Stimulated activated CD8-positive, alpha-beta memory T cell treated with anti-CD3 and anti-CD28 coated beads, Interleukin-7, amount 100 ng/mL, for 1 hour (primary cell): ENCODE measurements at places on chromosomes 4 and X.

DNA sequence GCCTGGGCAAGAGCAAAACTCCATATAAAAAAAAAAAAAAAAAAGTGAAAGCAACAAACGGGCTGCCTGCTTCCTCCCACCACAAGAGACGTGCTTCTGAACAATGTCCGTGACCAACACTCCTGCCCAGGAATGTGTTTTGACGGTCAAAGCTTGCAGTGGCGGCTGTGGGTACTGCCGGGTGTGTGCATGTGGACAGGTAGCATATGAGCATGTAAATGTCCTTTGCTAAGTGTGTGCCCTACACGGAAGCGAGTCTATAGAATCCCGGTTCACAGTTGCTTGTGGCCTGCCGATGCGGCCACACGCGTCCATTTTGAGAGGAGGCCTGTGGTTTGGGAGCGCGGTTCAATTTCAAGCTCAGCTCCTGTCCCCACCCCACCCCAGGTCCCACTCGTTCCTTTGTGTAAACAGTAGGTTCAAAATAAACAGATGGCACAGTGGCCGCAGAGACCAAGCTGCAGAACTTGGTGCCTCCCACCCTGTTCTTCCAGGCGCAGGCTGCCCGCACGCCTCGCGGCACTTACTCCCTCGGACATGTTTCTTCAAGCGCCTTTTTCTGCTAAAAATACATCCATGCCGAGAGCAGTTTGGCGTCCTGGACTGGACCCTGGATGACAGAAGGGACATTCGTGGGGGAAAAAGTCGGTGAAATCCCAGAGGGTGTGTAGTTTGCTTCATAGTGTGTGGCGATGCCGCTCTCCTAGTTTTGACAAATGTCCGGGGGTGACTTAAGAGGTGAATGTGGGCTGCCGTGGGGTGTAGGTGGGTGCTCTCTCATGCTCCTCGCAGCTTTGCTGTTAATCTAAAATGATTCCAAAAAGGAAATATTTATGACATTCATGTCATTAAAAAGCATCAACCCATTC lies 11.5 kb upstream of the NKX1-1 start:
- DNase-seq = no peak

DNA sequence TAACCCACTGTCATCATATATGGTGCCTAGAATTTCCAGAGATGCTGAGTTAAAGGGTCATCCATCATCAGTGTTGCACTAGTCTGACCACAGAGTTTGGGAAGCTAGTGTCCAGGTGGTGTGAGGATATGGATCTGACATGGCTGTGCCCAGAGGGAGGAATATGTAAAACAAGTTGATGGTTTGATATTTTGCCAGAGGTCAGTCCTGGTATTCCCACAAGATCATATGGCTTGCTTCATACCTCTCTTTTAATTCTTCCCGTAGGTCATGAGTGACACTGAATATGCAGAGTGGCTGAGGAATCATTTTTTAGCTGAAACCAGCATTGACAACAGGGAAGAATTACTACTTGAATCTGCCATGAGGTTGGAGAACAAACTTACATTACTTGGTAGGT lies 75.6 kb downstream of the ATP10D start:
- DNase-seq = no peak

DNA sequence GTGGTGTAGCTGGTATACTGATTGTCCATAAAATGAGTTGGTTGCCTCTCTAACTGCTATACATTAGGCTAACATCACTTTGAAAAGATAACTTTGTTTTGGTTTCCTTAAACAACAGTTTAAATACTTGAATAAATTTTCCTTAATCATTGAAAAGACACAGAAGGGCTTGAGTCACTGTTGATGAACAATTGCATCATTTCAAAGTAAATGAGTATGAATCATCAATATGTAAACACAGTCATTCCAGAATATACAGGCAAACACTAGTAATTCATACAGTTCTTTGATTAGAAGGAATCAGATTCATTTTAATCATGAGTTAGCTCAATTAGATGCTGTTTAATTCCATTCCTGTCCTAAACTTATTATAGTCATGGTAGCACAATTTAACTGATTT lies 160.6 kb downstream of the AFF2 start:
- no peak for DNase-seq

- no peak for DNase-seq
These were observed 56.3 kb upstream of the DCTD start for GRCh38 chr4:182973511-182973911.

DNA sequence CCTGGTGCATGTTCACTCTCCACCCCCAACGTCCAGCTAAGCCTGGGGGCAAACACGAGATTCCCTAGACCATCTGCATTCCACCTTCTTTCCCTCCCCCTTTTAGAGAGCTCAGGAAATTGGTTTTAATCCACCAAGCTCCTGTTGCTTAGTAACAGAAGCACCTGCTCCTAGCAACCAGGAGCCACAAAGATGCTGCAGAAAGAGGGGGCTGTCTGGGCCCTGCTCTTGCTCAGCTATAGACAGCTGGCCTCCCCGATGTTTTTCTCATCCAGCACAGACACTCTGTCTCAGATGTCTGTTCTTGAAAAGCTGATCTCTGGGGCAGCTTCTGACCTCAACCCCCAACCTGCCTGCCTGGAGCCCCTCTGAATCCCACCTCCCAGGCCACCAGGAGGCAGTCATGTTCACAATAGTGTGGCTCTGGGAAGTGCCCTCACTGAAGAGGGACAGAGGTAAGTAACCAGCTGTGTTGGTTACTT lies 71.5 kb downstream of the SLC16A2 start:
- DNase-seq = no peak

DNA sequence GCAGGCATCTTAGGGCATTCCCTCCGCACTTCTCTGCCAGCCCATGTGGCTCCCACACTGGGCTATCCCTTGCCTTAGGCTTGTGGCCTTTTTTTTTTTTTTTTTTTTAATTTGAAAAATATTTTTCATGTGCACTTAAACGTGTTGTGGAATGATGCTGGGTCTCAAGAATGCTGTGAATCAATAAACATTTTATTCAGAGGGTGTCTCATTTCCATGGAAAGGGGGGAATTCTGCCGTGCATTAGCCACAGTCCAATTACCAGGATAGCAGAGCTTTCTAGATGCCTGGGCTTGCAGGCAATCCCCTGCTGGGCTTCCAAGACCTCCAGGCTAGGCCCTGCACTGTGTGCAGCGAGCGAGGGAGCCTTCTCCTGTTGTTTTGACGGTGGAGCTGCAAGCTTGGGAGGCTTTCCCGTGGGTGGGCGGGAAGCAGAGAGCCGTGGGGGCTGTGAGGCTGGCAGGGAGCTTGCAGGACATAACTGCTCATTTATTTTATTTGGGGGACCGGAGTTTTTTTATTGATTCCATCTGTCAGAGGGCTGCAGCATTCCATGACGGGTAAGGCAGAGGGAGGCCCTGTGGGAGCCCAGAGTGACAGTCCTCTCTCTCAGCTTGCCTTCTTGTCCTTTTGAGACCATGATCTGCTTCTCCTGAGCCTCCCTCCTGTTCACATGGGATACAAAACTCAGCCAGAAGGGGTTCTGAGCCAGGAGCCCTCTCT lies 2.6 kb upstream of the CPZ start:
- no peak for DNase-seq

GRCh38 chr4:182585321-182585720 lies 331.9 kb downstream of the DCTD start:
- no peak for DNase-seq

DNA sequence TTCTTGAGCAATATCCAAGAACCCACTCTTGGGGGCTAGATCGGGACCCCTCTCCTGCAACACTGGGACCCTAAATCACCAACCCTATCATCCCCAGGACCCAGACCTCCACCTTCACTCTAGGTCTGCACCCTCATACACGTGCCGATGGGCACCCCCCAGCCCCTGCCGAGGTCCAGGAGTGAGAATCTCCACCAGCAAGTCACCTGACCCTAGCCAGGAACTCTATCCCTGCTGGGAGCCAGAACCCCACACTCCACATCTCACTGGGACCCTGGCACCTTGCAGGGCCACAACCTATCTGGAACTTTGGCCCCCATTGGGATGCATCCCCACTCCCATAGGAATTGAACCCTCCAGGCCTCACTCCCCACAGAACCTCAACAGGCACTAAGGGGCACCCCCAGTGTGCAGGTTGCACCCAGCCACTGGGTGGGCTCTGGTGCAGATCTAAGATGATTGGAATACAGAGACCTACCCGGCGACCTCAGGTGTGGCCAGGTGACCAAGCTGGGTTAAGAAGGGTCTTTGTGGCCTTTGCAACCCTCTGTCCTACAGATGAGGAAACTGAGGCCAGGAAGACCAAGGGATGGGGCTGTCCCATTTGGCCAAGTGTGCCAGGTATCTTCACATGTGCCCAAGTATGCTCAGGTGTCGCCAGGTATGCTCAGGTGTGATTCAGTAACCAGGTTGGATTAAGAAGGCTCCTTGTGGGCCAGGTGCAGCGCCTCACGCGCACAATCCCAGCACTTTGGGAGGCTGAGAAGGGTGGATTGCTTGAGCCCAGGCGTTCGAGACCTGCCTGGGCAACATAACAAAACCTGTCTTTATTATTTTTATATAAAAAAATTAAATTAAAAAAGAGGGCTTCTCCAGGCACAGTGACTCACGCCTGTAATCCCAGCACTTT lies 3.1 kb upstream of the DHRSX start:
- DNase-seq = no peak

GRCh38 chr4:118799231-118799942 lies 36.5 kb downstream of the SEC24D start:
- DNase-seq = no peak

GRCh38 chr4:148315049-148315448 lies 127.2 kb downstream of the NR3C2 start:
- DNase-seq = no peak

GRCh38 chrX:30196322-30196721 lies 19.0 kb upstream of the MAGEB2 start:
- no peak for DNase-seq

- no peak for DNase-seq
These were observed 14.6 kb downstream of the USP11 start for GRCh38 chrX:47247206-47247998.

GRCh38 chr4:164890691-164891090 lies 13.7 kb downstream of the APELA start:
- DNase-seq = no peak
